ENCODE measurements at places on chromosomes 5 and 9.

- no peak for DNase-seq
These were observed 263.5 kb downstream of the ARHGAP26 start for GRCh38 chr5:143033535-143034250.

GRCh38 chr5:158737536-158738027 is 362.1 kb downstream of the EBF1 start:
- no peak for DNase-seq

DNA sequence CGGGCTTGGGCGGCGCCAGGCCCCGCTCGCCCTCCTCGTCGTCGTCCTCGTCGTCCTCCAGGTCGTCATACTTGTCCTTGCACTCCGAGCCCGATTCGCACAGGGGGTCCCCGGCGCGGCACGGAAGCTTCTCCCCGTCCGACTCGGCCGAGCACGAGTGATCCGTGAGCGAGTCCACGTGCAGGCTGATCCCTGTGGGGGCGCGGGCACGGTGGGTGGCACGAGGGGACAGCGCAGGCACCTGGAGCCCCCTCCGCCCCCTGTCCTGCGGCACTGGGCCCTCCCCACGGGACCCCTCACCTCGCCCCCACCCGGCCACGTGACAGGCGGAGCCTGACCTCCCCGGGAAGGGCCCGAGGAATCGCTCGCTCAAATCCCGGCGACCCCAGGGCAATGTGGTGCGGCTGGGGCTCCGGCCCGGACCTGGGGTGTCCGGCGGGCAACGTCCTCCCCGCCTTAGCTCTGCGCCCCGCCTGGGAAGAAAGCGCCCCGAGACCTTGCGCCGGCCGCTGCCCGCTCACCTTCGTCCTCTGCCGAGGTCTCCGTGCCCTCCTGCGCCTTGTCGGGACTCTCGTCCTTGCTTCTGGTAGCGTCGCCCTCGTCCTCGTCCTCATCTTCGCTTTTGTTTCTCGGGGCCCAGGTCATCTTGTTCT is 2.5 kb downstream of the IRX2 start:
- DNase-seq: no peak

DNA sequence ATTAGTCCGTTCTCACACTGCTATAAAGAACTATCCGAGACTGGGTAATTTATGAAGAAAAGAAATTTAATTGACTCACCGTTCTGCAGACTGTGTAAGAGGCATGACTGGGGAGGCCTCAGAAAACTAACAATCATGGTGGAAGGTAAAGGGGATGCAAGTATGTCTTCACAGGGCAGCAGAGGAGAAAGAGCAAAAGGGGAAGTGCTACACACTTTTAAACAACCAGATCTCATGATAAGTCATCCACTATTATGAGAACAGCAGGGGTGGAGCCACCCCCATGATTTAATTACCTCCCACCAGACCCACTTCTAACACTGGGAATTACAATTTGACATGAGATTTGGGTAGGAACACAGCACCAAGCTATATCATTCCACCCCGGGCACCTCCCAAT is 26.6 kb downstream of the FST start:
- no peak for DNase-seq

- no peak for DNase-seq
These were observed 220.1 kb upstream of the DMAC1 start for GRCh38 chr9:8019636-8020035.

DNA sequence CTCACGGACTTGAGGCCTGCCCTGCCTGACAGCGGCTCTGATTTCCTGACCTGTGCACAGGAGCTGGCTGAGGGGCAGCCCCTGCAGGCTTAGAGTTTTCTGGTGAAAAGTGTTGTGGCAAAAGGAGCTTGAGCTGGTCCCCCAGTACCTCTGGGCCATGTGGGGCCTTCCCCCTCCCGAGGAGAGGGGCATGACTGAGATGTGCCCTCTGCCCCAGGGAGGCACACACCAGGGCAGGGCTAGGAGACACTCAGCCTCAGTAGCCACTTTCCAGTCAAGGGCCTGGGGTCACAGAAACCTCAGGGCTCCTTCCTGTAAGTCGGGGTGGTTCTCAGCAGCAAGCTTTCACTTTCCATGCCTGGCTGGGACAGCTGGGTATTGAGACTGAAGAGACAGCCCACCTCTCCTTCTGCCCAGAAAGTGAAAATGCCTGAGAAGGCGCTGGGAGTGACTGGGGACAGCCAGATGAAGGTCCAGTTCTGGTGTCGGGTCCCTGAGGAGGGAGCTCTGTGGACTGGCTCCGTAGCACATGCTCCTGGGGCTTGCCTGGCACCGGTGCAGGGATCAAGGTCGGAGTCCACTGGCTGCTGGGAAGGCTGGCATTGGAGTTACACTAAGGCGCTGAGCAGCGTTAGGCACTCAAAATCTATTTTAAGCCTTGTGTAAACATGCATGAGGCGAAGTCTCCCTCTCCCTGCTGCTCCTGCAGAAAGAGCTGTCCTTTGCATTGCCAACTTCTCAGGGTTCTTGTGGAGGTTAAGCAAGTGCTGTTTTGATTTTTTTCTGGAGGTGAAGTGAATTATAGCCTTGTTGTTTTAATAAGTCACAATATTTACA is 394.9 kb downstream of the GADD45G start:
- DNase-seq: peak; percentile 39

- DNase-seq: no peak
These were observed 478.4 kb upstream of the DAP start for GRCh38 chr5:11239261-11240015.

GRCh38 chr5:103435136-103435889 is 127.3 kb downstream of the NUDT12 start:
- DNase-seq: no peak

GRCh38 chr9:136138566-136138965 is 19.9 kb upstream of the TMEM250 start:
- DNase-seq: no peak

DNA sequence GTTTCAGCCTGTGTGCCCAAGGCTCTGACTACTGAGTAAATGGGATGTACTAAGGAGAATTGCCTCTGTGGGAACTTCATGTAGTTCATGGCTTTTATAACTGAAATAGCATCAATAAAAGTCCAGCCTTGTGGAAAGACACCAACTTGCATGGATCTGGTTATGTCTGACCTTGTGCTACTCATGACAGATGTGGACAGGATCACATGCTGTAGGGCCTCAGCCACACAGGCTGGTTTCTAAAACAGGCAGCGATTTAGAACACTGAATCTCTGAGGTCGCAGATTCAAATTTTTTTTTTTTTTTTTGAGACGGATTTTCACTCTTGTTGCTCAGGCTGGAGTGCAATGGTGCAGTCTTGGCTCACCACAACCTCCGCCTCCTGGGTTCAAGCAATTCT is 66.5 kb upstream of the SPIN1 start:
- no peak for DNase-seq

- no peak for DNase-seq
These were observed 92.8 kb upstream of the CCDC112 start for GRCh38 chr5:115389034-115389798.

GRCh38 chr5:98929710-98930298 is 997 bp upstream of the CHD1 start:
- no peak for DNase-seq

GRCh38 chr5:135371622-135372232 is 27.3 kb downstream of the MACROH2A1 start:
- no peak for DNase-seq

Measured in stimulated activated CD4-positive, alpha-beta T cell treated with anti-CD3 and anti-CD28 coated beads, TNF-alpha, amount 100 ng/mL, for 4 hours (primary cell).